ENCODE measurements at places on chromosomes 7 and 10.

DNA sequence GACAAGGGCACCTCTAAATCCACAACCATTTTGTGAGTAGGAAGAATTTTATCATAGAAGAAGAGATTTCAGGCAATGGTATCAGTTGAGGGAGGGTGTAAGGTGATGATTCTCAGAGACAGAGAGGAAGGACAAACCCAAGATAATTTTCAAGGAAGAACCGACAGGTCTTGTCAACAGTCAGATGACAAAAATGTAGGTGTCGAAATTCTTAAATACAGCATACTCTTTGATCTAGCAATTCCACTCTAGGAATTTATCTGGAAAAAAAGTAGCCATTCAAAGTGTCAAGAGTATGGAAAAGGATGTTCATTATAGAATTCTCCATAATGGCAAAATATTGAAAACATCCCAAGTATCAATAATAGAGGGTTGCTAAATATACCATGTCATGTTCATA is 14.2 kb upstream of the PDLIM1 start:
- DNase-seq: no peak

DNA sequence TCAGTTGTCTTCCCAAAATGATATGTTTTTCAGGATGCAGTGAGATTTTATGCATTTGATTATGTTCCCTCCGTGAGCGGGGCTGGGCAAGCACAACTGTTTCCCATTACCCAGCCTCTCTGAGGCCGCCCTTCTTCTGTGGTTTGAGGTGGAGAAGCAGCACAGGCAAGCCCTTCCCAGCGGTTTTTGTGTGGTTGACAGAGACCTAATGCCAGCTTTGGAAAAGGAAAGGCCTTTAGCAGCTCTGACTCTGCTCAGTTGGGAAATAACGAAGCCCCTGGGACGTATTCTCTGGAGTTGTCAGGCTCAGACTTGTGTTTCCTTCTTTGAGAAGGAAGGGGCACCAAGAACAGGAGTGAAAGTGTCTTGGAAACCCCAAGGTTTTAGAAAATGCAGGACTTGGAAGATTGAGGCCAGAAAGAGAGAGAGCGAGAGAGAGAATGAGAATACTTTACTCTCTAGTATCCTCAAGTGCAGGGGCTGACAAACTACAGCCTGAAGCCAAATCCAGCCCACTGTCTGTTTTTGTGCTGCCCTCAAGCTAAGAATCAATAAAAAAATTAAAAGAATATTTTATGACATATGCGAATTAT is 20.6 kb upstream of the PDCD4 start:
- no peak for DNase-seq

DNA sequence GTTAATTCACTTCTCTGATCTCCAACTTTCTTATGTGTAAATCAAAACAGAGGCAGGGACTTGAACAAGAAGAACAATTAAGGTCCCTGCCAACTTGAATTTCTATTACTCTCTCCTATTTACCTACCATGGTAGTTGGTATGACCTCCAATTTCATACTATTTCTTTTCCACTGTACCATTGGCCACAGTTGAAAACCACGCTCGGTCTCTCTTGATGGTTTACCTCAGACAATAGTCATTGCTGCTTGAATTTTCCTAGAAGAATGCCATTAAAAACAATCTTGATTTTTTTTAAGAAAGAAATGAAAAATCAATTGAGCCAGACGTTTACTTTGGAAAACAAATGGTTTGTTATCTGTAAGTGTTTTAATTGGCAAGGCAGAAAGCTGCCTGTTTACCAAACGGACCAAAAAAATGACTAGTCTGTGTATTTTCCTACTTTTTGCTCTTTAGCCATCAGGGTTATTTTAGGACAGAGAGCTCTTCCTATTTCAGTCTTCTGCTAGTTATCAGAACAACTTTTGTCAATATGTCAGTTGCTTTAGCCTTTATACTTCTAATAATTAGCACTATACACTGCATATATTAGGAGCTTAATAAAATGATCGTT is 157.5 kb upstream of the PLXDC2 start:
- DNase-seq: no peak

DNA sequence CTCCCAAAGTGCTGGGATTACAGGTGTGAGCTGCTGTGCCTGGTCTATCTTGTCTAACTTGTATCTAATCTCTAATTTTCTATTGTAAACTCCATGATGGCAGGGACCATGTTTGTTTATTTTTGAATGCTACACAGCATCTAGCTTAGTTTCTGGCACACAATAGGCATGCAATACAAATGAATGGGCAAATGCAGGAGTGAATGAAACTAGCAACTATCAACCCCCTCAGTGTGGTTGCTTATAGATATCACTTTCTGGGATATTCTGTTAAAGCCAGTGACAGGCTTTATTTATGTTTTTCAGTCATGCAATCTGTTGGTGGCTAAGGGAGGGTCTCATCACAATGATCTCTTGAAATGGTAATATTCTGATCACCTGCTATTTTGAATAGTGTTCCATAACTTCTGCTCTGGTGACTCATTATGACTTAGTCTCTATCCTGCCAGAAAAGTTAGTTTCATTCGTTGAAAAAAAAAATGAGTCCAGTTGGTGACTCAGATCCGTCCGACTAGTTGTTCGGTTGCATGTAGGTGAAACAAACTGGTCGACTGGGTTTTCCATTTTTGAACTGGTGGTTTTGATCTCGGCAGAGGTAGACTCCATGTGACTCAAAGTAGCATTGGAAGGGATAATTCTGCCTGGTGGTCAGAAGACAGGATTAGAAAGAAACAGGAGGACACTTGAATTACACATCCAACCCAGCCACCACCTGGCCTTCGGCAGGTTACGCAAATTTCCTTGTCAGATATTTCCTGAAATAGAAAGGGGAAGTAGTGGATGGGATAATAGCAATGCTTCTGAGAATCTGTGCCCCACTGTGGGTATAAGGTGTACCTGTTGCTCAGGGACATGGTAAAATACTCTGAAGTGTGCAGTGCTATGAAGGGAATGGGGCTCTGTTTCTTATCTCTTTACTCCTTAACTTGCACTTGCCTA is 76.8 kb downstream of the GATA3 start:
- no peak for DNase-seq

DNA sequence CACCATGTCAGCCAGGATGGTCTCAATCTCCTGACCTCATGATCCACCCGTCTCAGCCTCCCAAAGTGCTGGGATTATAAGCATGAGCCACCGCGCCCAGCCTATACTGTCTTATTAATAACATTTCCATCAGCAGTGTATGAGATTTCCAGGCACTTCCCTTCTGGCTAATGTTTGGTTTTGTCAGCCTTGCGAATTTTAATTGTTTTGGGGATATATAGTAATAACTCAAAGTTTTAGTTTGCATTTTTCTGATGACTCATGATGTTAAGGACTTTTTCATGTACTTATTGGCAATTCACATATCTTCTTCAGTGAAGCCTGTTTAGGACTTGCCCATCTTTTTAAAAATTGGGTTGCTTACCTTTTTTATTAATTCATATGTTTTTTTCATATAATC is 76.0 kb downstream of the TMEM270 start:
- DNase-seq: no peak

GRCh38 chr7:38502289-38502688 is 128.9 kb downstream of the AMPH start:
- no peak for DNase-seq

DNA sequence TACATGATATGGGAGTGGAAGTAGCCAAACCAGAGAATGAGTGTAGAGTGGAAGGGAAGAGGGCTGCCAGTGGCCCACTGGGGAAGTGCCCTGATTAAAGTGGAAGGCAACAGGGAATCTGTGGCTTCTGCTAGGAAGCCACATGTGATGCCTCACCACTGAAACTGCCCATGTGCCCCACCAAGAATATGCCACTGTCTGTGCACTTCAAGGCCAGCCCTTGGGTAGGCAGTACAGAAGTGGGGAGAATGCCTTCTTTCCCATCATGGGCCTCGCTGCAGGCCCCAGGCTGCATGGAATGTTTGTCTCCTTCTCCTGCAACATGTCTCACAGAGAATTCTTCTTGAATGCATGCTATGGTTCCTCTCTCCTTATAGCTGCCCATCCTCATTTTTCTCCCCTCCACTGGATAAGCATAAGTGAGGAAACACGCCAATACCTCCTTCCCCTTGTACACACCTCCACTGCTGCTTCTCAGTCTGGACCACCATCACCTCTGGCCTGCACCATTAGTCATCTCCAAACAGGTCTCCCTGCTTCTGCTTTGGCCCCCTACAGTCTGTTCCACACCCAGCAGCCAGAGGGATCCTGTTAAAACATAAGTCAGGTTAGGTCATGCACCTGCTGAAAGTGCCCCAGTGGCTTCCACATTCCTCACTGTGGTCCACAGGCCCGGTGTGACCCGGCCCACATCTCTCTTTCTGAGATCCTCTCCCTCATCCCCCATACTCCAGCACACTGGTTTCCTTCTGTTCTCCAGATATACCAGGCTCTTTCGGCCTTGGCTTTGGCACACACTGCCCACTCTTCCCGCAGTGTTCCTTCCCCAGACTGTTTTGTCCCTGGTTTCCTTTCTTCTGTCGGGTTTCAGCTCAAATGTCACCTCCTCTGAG is 37.1 kb downstream of the SNX10 start:
- no peak for DNase-seq

- DNase-seq: peak; percentile 69
These were observed 132.7 kb downstream of the ELAPOR2 start for GRCh38 chr7:86926732-86927131.

DNA sequence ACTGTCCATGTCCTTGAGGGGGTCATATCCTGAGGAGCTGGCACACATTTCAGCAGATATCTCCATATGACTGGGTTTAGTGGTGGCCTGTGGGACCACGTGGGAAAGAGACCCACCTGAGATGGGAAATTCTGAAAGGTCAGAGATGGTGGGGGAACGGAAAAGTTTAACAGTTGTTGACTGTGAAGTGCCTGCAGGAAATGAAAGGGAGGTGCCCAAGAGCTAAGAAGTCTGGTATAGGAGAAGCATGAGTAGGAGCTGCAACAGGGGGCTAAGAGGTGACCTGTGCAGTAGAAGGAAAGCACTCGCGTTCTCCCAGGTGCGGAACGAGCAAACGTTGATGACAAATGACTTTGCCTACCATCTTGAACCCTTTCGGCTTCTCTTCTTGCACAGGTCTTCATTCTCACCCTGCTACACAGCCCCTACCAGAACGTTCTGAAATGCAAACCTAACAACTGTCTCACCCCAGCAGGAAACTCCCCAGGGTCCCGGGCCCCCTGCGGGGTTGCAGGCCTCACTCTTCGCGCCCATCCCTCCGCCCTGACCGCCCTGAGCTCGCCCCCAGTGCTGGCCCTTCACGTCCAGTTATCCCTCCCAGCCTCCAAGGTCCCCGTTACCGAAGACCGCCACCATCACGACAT is 9.8 kb upstream of the FXYD4 start:
- DNase-seq: no peak

DNA sequence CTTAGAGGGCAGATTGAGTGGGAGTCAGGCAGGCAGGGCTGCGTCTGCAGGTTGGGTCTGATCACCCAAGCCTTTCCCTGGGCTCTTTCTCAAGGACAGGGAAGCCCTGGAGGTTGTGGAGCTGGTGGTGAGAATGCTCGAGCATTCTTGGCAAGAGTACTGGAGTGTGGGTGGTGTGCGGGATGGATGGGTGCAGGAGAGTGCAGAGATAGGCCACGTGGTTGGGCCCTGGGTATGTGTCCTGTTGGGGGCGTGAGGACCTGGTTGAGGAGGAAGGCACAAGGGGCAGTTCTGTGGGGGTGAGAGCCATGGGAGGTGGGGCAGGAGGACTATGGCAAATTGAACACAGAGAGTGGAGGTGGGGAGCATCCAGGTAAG is 135.9 kb downstream of the PTPN20 start:
- no peak for DNase-seq

- no peak for DNase-seq
These were observed 182.9 kb downstream of the EBF3 start for GRCh38 chr10:129780901-129781795.

GRCh38 chr7:36441344-36442022 is 51.8 kb downstream of the ANLN start:
- DNase-seq: no peak
